ENCODE measurements at places on chromosomes 12 and 14. TPM values are rescaled to one million over a fixed set of nuclear protein-coding genes. Genes with fewer than 3 reads are reported as not detected.

Gene MYL6B
- total RNA-seq: 151 TPM

Gene TRPV4
- total RNA-seq: 3.7 TPM

Gene PUS1
- 25.5 TPM for total RNA-seq

DNA sequence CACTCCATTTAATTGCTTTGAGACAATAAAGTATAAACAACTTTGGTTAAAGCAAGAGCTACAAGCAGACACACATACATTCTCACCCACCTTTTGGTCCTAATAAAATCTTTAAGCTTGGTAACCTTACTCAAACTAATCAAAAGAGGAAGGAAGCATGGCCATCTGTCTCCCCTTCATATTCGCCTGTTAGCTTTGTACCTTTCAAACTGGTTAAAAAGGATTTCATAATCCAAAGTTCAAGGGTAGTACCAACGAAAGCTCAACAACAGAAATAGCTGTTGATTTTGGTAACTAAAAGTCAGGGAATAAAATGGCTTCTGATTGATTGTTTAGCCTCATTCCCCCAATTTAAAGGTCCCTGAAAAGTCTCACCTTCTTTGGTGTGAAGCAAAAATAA is 456.9 kb downstream of the BCAT1 start:
- DNase-seq: no peak
- no peaks in the 10 kb centered on the region for H3K27me3 ChIP-seq
- peaks cover 8% of the 10 kb centered on the region for H3K4me1 ChIP-seq
- H3K36me3 ChIP-seq: no peaks in the 10 kb centered on the region
- no peak overlapping the region for H3K4me3 ChIP-seq
- no peak overlapping the region for H3K27ac ChIP-seq

- no peak overlapping the region for H3K4me3 ChIP-seq
- H3K27ac ChIP-seq: peak overlapping the region; percentile 97
- peaks cover 58% of the 10 kb centered on the region for H3K4me1 ChIP-seq
- no peaks in the 10 kb centered on the region for H3K36me3 ChIP-seq
- DNase-seq: no peak
Measured at GRCh38 chr14:96252999-96253539, 2.9 kb upstream of the BDKRB1 start.

DNA sequence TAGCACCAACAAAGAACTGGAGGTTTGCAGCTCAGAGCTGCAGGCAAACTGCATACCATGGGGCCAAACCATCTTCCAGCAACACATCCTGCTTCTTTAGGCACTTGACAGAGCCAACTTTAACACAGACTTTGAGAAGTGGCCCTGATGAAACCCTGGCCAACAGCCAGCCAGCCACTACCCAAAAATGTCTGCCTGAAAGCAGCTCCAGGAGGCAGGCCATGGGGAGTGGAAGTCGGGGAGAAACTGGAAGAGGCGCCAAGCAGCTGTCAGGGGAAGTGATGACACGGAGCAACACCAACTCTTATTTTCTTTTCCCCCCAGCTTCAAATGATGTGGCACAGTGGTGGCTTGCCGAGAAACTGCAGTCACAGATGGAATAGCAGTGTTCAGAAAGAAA is 110.9 kb upstream of the PLXNC1 start:
- DNase-seq: no peak
- H3K36me3 ChIP-seq: peaks cover 5% of the 10 kb centered on the region
- peaks cover 2% of the 10 kb centered on the region for H3K4me1 ChIP-seq
- H3K27me3 ChIP-seq: no peaks in the 10 kb centered on the region
- H3K27ac ChIP-seq: no peak overlapping the region
- no peak overlapping the region for H3K4me3 ChIP-seq

- peaks cover 10% of the 10 kb centered on the region for H3K4me1 ChIP-seq
- H3K36me3 ChIP-seq: no peaks in the 10 kb centered on the region
- no peak for DNase-seq
- H3K4me3 ChIP-seq: no peak overlapping the region
- H3K27me3 ChIP-seq: no peaks in the 10 kb centered on the region
Measured at GRCh38 chr14:44163946-44164345, 343.1 kb downstream of the FSCB start.

DNA sequence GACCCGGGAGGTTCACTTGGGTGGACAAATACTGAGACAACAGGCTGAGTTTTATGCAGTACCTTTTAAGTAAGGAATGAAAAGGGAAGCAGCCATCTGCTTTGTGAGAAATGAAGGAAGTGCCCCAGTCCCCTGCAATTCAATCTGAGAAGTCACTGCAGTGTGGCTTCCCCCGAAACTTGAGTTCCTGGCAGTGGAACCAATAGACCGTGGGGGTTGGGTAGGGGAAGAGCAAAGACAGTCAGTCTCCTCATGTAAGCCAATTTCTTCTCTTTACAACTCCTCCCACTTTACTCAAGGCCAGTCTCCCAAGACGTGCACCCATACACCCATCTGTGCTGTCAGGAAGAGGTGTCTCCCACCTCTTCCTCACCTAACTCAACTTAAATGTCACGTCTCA is 206.5 kb downstream of the BCAT1 start:
- no peaks in the 10 kb centered on the region for H3K27me3 ChIP-seq
- no peak overlapping the region for H3K27ac ChIP-seq
- H3K4me1 ChIP-seq: peaks cover 45% of the 10 kb centered on the region
- no peak overlapping the region for H3K4me3 ChIP-seq

Measured in mesothelial cell of epicardium (in vitro differentiated cells).